Renal cortex interstitium (tissue), 15 donors: ENCODE measurements at places on chromosomes 11 and 22.

DNA sequence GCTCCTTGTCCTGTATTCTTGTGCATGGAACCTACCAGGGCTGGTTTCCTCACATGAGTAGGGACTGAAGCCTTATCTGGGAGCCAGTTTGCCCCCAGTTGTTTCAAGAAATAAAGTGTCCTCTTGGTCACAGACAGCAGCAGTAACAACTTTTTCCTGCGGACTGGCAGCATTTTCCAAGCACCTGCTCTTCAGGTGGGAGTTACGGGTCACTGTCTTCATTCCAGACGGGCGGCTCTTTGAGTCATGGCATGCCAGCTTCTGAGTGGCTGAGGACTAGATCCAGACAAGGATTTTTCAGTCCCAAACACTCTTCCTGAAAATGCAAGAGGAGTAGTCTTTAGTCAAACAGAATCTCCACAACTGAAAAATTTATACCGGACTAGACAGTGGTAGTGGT, 2.7 kb upstream of the CD44 start:
- no peak for DNase-seq

- DNase-seq: no peak
Measured at GRCh38 chr11:93529707-93530467, 13.3 kb downstream of the SMCO4 start.

DNA sequence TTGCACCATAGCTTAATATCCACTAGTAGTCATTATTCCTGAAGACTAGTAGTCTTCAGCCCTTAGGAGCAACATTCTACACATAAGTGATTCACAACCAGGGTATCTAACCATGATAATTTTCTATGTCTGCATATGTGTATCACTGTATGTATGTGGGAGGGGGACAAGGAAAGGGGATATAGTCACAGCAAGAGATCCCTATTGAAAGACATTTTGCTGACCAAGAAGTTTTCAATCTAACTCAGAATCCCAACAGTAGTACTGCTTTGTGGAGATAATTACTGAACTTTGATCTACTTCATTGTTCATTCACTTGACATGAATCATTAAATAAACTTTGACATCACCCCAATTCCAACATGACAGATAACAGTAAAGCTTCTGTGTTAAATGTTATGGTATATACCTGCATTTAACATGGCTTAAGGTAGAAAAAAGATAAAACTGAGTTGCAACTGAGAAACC, 10.3 kb downstream of the PIK3C2A start:
- DNase-seq: no peak

GRCh38 chr11:406796-407650, 7.8 kb downstream of the SIGIRR start:
- DNase-seq: no peak
